ENCODE measurements at places on chromosomes 13 and 19. TPM values are rescaled to one million over a fixed set of nuclear protein-coding genes. Genes with fewer than 3 reads are reported as not detected.

GRCh38 chr13:100544866-100545683 is 43.5 kb downstream of the GGACT start:
- no peak overlapping the region for H3K27ac ChIP-seq
- DNase-seq = no peak
- peaks cover 7% of the 10 kb centered on the region for H3K4me1 ChIP-seq
- H3K36me3 ChIP-seq = no peaks in the 10 kb centered on the region

DNA sequence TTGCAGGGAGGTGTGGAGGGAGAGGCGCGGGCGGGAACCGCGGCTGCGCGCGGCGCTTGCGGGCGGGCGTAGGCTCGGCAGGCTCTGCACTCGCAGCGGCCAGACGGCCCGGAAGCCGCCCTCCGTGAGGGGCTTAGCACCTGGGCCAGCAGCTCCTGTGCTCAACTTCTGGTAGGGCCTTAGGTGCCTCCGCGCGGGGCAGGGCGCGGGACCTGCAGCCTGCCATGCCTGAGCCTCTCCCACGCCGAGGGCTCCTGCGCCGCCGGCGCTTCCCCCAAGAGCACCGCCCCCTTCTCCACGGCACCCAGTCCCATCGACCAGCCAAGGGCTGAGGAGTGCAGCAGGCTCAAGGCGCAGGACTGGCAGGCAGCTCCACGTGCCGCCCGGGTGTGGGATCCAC is 940.8 kb upstream of the PCDH9 start:
- no peak for DNase-seq
- H3K27ac ChIP-seq = no peak overlapping the region
- H3K36me3 ChIP-seq = no peaks in the 10 kb centered on the region
- no peaks in the 10 kb centered on the region for H3K4me1 ChIP-seq
- H3K4me3 ChIP-seq = no peak overlapping the region

GRCh38 chr19:8150178-8150865 is 930 bp upstream of the FBN3 start:
- no peak for DNase-seq
- peaks cover 62% of the 10 kb centered on the region for H3K27me3 ChIP-seq
- peaks cover 5% of the 10 kb centered on the region for H3K4me1 ChIP-seq
- H3K27ac ChIP-seq = no peak overlapping the region

- no peaks in the 10 kb centered on the region for H3K36me3 ChIP-seq
- peaks cover 2% of the 10 kb centered on the region for H3K27me3 ChIP-seq
- H3K4me3 ChIP-seq = no peak overlapping the region
- no peak for DNase-seq
- H3K4me1 ChIP-seq = no peaks in the 10 kb centered on the region
These were observed 185.3 kb upstream of the TMTC4 start for GRCh38 chr13:100859861-100860260.

- H3K4me1 ChIP-seq = no peaks in the 10 kb centered on the region
- no peaks in the 10 kb centered on the region for H3K36me3 ChIP-seq
- no peaks in the 10 kb centered on the region for H3K27me3 ChIP-seq
- no peak overlapping the region for H3K4me3 ChIP-seq
- no peak for DNase-seq
These were observed 119.8 kb upstream of the SGCG start for GRCh38 chr13:23060959-23061358.

DNA sequence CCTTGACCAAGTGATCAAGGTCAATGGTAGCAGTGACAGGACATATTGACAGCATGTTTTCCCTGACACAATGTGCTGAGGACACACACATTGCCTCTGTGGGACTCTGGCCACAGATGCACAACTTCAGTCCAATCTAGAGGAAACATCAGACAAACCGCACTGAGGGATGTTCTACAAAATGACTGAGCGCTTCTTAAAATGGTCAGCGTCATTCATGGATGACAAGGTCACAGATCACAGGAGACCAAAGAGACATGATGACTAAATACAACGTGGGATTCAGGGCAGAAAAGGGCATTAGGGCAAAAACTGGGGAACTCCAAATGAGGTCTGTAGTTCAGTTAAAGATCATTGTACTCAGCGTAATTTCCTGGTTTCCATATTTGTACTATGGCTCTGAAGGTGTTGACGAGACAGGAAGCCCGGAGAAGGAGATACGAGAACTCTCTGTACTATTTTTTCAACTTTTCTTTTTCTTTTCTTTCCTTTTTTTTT is 20.6 kb downstream of the PBX4 start:
- DNase-seq = no peak
- H3K4me3 ChIP-seq = no peak overlapping the region
- no peaks in the 10 kb centered on the region for H3K36me3 ChIP-seq
- H3K4me1 ChIP-seq = peaks cover 8% of the 10 kb centered on the region
- H3K27ac ChIP-seq = no peak overlapping the region

GRCh38 chr13:111327730-111328573 is 7.5 kb downstream of the TEX29 start:
- no peaks in the 10 kb centered on the region for H3K4me1 ChIP-seq
- H3K27me3 ChIP-seq = peaks cover 6% of the 10 kb centered on the region
- H3K4me3 ChIP-seq = no peak overlapping the region
- no peaks in the 10 kb centered on the region for H3K36me3 ChIP-seq
- H3K27ac ChIP-seq = no peak overlapping the region

DNA sequence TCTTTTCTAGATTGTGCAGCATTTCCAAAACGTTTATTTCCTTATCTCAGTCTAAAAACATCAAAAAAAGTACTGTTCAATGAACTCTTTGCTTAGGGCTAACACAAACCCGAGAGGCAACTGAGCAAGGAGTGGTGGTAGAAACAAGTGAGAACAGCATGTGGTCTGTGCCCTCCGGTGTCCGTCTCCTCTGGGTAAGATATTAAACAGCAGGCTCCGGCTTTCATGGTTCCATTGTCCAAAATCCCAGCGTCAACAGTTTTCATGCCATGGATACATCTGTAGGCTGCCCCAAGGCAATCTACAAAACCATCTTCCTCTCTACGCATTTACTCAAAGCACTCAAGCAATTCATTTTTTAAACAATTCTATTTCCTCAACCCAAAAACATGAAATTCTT is 22.8 kb downstream of the DCLK1 start:
- H3K4me3 ChIP-seq = no peak overlapping the region
- DNase-seq = no peak
- H3K27me3 ChIP-seq = no peaks in the 10 kb centered on the region
- H3K27ac ChIP-seq = no peak overlapping the region
- no peaks in the 10 kb centered on the region for H3K36me3 ChIP-seq

DNA sequence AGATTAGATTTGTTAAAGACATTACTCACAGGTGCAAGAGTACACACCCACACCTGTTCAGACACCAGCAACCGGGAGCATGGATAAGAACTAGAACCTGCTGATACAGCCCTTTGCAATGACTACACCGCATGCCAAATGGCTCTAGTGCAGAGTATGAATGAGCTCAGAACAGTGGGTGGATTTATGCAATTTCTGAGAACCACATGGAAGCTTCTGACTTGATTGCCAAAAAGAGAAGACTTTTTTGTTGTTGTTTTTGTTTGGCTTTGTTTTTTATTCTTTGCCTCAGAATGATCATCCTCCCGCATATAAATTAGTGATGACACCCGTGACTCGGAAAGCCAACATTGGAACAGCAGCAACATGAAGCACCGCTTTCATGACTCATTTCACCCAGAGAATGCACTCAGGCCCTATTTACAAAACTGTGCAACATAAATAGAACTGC is 77.4 kb upstream of the LRCH1 start:
- no peaks in the 10 kb centered on the region for H3K27me3 ChIP-seq
- no peaks in the 10 kb centered on the region for H3K36me3 ChIP-seq
- H3K4me3 ChIP-seq = no peak overlapping the region
- no peaks in the 10 kb centered on the region for H3K4me1 ChIP-seq
- DNase-seq = no peak
- H3K27ac ChIP-seq = no peak overlapping the region

DNA sequence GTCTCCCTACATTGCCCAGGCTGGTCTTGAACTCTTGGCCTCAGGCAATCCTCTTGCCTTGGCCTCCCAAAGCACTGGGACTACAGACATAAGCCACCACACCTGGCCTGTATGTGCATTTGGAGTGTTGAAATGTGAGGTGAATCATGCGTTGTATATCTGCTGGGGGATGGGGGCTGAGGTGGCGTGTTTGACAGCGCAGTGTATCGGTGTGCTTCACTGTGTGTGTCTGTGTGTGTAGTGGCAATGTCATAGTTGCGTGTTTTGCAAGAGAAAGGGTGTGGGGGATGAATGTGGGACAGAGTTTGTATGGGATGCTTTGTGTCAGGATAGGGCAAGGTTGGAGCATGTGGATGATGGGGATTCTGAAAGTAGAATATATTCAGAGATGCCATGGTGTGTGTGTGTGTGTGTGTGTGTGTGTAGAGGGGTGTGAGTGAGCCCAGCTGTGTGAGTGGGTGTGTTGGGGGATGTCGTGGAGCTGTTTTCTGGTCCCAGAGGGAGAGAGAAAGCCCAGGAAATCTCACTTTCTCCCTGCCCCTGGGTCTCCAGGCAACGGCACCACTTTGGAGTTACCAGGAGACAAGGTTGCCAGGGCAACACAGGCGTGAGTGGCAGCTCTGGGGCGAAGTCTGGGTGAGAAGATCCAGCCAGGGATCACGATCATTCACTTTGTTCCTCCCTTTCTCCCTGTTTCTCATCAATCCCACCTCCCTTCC is 1.1 kb upstream of the SWSAP1 start:
- H3K27me3 ChIP-seq = no peaks in the 10 kb centered on the region
- no peak overlapping the region for H3K27ac ChIP-seq
- H3K36me3 ChIP-seq = no peaks in the 10 kb centered on the region
- peaks cover 18% of the 10 kb centered on the region for H3K4me1 ChIP-seq
- no peak for DNase-seq

- no peak overlapping the region for H3K27ac ChIP-seq
- H3K27me3 ChIP-seq = no peaks in the 10 kb centered on the region
- peaks cover 12% of the 10 kb centered on the region for H3K4me1 ChIP-seq
- H3K4me3 ChIP-seq = no peak overlapping the region
These were observed 28.5 kb downstream of the ATP11A start for GRCh38 chr13:112718318-112718717.

Gene C5AR1
- not detected for total RNA-seq

Gene LILRB3
- not detected for total RNA-seq

Gene WDR62
- total RNA-seq = 4.5 TPM

Gene ONECUT3
- total RNA-seq = not detected

Gene ZNF626
- total RNA-seq = 5.3 TPM

Gene ARMC6
- 52.7 TPM for total RNA-seq

Gene MCF2L
- not detected for total RNA-seq

Data from IMR-90 (cell line).